ENCODE measurements at places on chromosomes 5 and 9.

GRCh38 chr9:91948597-91949391, 1.2 kb downstream of the ROR2 start:
- DNase-seq, result peak; percentile 75

GRCh38 chr9:129489838-129490582, 130.9 kb downstream of the C9orf50 start:
- DNase-seq, result peak; percentile 77

DNA sequence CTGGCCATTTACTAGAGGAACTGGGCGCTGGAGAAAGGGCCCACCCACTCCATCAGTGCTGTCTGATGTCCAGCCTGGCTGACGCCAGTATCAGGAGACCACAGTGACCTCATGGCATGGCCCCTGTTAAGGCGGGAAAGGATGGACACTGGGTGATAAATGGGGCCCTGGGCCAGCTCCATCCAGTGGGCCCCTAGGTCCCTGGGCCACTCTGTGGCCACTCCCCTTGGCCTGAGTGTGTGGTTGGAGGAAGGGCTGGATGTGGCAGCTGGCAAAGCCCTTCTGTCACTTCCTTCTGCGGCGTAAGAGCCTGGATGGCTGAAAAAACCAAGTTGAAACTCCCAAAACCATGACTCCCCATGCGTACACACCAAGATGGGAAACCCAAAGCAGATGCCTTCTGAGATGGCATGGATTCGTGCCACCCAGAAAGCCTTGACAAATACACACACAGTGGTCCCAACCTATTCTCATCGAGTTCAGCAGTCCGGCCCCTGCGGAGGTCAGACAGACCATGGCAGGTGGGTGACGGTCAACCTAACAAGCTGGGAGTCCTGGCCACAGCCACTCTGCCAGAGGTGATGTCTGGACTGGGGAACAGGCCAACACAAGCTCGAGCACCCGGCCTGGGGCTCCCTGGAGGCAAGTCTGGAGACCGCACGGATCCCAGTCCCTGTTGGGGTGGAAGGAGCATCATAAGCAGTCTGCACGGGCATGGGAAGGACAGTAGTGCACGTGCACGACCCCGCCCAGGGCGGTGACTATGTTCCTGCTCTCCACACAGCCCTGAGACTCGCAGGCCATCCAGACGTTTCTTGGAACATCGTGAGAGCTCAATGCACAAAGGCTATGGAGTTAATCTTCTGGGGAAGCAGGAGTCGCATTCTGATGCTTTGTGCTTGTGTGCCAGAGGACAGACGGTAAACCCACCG, 45.2 kb upstream of the NOTCH1 start:
- no peak for DNase-seq

DNA sequence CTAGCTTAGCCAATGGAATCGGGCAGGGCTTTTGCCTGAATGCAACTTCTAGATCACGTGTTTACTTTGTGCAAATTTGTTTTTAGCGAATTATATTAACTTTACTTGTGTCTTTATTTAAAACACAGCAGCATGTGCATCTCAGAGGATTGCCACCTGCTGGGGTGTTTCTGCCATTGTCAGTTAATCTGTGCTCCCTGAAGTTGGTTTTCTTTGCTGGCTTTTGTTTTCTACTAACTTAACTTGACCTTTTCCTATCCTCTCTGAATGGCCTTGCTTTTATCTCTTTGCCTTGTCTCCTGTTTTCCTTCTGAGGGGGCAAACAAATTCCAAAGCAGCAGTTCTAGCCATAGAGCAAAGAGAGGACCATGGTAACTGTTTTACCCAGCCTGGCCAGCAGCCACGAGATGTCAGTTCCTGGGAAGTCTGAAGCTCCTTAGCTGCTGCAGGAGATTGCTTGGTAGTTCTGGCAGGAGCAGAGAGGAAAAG, 67.6 kb downstream of the ARHGEF28 start:
- DNase-seq, result peak; percentile 15

DNA sequence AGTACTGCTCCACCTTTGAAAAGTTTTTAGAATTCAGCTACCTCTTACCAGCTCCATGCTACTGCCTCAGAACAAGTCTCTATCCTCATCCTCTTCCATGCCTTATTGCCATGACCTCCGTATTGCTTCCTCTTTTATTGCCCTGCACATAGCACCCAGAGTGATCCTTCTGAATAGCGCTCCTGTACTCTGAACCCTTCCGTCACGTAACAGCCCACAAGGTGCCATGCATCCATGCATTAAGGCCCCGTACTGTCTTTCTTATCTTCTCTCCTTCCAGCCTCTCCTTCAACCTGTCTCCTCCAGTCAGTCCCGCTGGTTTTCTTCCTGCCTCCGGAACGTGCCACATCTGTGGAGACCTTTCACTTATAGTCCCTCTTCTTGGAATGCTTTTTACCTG, 273.3 kb upstream of the SEMA6A start:
- no peak for DNase-seq

DNA sequence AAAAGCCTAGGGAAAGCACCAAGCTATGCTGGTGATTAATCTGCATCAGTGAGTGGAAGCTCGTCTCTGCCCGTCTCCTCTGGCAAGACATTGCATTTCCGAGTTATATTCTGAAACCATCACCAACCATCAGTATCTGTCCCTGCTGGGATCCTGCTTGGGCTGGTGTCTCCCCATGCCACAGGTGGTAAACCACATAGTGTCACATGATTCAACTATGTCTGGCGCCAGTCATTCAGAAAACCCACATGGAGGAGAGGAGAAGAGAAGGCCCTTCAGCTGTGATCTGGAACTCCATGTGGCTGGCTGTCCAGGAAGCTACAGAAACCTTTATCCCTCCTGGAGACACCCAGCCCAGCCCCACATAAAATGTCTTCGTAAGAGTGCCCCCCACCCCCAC, 4.8 kb downstream of the IL9 start:
- no peak for DNase-seq

DNA sequence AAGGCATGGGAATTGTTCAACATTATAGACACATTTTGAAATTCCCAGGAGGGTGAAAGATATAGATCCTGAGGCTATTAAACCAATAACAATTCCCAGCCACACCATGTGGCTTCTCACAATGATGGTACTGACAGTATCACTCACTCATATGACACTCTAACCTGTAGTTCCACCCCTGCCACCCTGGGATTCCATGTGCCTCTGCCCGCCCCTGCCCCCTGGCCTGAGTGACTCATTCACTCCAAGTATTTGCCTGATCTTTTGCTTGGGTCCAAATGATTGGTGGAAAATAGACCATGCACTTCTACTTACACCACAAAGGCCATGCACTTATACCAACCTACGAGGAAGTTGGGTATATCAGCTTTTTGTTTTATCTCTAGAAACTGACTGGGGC, 305.2 kb upstream of the DAB2 start:
- DNase-seq, result no peak

DNA sequence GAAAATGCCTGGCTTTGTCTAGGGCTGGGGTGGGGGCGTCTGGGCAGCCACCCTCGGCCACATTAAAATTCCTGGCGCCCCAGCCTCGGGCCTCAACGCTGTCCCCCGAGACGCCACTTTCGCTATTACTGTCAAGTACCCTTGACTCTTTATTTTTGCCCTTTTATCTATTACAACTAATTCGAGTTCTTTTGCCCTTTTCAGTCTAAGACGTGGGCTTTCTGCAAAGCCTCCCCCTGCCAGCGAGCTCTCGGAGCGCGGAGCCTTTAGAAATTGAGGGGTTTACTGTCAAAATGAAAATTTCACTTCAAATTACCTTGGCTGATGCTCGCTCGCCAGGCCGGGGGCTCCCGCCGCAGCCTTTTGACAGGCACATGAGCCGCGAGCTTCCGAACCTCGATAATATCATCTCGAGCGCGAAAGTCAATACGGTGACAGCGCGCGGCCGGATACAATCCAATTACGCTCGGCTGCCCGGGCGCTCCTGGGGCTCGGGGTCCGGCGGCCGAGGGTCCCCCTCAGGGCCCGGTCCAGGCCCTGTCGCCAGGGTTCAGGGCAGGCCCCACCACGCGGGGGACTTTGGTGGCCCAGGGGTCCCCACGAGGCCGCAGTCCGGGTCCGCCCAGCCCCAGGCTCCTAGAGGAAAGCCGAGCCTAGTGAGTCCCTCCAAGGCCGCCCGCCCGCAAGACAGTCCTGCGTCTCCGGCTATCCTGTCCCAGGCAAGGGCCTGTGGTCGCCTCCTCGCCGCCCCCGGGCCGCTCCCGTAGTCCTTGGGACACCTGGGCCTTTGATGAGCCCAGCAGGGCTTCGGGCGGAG, 6.7 kb downstream of the IRX4 start:
- no peak for DNase-seq

DNA sequence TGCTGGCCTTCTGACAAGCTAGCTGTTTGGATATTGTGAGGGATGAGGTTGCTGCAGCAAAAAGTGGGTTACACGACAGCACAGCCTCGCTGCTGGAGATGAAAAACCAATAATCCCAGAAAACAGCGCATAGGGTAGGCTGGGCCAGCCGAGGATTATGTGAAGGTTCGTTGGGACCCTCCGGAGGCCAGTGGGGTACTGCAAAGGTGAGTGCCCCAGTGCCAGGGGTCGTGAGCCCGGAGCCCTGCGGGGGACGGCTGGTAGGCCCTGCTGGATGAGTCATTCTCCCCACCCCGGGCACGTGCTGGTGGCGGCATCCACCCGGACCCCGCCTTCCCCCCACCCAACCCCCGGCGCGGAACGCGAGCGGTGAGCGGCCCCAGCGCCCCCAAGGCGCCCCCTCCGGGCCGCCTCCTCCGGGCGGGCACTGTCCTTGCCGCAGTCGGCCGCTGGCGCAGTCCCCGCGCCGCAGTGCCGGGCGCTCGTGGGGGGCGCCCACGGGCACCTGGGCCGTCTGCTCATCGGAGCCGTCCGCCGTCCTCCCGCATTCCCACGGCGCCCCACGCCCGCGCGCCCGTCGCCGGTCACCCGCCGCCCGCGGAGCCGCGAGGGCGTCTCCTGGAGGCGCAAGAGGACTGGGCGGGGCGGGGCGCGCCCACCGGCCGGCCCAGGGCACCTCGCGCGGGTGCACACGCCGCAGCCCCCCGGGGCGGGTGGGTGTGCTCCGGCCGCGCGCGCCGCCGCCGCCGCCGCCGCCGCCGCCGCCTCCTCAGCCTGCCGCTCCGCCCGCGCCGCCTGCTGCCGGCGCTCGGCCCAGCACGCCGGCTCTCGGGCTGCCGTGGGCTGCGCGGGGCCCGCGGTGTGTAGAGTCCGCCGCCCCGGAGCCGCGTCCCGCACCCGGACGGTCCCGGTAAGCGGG, at the start of gene PHF24:
PHF24 (plus strand) TSS at position 794 of the 919 bp plus-strand sequence. CDS start 13,014 bp downstream, outside the sequence.
- DNase-seq, result peak; percentile 38

DNA sequence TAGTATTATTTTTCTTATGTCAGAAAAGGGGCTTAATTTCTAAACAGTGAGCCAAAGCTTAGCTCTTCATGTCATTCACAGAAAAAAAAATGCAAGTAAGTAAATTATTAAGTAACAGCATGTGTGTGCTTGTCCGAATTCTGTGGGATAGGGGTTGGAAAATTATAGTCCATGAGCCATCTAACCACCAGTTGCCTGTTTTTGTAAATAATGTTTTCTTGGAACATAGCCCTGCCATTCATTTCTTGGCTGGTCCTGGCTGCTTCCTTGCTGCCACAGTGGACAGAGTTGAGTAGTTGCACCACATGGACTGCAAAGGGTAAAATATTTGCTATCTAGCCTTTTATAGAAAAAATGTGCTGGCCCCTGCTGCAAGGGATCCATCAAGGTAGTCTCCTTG, 513.7 kb upstream of the WWC1 start:
- no peak for DNase-seq

- no peak for DNase-seq
These were observed 387.9 kb upstream of the DAP start for GRCh38 chr5:11148810-11149539.

- no peak for DNase-seq
These were observed 231.4 kb downstream of the MARCHF11 start for GRCh38 chr5:15948190-15948589.

GRCh38 chr5:154209591-154210081, 19.1 kb downstream of the GALNT10 start:
- DNase-seq, result no peak

DNA sequence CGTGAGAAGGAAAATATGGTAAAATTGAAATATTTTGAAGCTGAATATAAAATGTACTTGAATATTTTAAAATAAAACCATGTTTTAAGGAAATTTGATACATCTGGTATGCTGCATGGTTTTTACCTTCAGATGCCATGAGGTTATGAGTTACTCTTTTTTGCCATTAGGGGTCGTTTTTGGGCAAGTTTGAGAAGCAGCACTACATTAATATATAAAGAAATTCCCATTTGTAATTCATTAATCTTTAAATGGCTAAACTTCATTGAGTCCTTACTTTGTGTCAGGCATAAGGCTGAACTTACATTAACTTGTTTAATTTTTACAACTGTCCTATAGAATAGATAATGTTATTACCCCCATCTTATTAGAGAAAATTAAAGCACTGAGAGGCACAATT, 152.3 kb downstream of the KDM4C start:
- DNase-seq, result no peak

DNA sequence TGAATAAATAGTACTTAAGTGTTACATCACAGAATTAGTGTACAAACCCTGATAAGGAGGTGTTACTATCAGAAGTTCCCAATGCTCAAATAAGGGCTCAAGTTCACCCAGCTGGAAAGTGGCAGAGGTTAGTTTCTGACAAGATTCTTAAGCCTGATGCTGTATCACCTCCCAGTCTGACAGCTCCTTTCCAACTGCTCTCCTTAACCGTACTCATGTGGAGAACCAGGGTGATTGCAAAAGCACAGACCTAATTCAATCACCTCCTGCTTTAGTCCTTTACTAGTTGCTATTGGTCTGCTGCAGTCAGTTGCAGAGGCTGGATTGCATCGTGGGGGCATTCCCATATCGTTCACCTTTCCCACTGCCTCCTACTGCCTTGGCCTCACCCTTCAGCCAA, 100.4 kb upstream of the ZNF618 start:
- DNase-seq, result no peak

DNA sequence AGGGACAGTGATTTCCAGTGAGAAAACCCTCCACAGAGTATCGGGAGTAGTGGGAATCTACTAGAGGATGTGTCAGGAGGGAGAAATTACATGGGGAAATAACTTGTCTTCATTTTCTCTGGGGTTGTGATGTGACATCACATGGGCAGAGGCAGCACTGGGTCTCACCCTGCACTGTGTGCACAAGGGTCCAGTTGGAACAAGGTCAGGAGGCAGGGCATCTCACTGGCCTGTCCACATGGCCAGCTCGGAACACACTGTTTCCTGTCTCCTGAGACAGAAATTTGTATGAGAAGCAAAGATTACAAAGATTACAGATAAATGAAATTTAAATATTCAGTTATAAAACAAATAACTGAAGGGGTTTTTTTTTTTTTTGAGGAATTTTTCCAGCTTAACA, 62.6 kb upstream of the ECM2 start:
- DNase-seq, result no peak

DNA sequence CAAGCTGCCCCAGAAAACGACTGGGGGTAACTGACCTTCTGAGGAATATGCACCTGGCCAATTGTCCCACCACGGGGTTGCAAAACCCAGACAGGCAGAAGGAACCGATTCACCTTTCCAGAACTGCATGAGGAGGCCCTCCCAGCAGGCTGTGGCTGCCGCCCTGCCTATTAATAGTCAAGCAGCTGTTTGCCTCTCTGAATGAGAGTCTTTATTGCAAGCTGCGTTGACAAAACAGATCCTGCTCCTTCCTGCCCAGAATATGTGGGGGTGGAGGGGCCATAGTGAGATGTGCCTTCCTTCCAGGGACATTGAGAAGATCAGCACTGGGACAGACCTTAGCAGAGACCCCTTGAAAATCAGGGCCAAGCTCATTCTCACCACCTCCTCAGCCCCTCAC, 18.3 kb upstream of the TCOF1 start:
- no peak for DNase-seq

- no peak for DNase-seq
These were observed 286.0 kb upstream of the FBXL7 start for GRCh38 chr5:15214010-15214409.

Data from WERI-Rb-1 (cell line).